ENCODE measurements at places on chromosomes 1 and 21. TPM values are rescaled to one million over a fixed set of nuclear protein-coding genes. Genes with fewer than 3 reads are reported as not detected.

- H3K27ac ChIP-seq: no peak overlapping the region
- H3K36me3 ChIP-seq: no peaks in the 10 kb centered on the region
- no peaks in the 10 kb centered on the region for H3K4me1 ChIP-seq
- DNase-seq: no peak
- no peak overlapping the region for H3K4me3 ChIP-seq
- no peaks in the 10 kb centered on the region for H3K27me3 ChIP-seq
These were observed 113.6 kb downstream of the UCHL5 start for GRCh38 chr1:192945390-192946130.

- H3K27me3 ChIP-seq: peaks cover 18% of the 10 kb centered on the region
- DNase-seq: peak; percentile 52
- H3K36me3 ChIP-seq: peaks cover 6% of the 10 kb centered on the region
These were observed 4.1 kb downstream of the PTPRU start for GRCh38 chr1:29240400-29240837.

DNA sequence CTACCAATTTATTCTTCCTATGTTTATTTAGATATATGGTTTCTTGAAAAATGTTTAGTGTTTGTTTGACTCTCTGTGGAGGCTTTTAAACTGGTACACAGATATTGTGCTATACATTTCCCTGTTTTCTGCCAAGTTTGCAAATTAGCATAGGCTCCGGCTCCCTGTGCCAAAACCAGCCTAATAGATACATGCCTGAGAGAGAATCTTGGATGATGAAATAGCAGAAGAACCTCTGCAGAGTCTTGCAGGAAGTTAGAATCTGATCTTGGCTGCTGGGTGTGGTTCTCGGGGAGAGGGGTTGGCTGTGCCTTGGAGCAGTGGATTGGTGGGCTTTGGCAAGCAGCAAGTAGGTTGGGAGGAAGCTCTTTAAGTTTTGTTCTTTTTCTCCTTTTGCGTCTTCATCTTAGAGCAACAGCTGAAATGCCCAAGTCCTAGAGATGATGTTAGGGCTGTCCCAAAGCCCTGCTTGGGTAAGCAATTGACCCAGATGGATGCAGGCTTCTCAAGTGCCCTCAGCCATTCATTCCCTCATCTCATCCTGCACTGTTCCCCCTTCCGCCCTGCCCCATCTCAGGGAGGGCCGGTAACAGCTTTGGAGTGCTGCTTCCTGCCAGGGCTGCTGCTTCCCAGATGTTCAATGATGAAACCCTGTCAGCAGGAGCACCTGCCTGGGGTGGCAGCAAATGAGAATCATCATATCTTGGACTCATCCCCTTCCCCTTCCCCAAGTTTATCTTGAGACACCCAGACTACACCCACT, 9.3 kb downstream of the PLA2G2A start:
- peaks cover 2% of the 10 kb centered on the region for H3K4me1 ChIP-seq
- no peaks in the 10 kb centered on the region for H3K27me3 ChIP-seq
- DNase-seq: no peak
- H3K4me3 ChIP-seq: no peak overlapping the region

DNA sequence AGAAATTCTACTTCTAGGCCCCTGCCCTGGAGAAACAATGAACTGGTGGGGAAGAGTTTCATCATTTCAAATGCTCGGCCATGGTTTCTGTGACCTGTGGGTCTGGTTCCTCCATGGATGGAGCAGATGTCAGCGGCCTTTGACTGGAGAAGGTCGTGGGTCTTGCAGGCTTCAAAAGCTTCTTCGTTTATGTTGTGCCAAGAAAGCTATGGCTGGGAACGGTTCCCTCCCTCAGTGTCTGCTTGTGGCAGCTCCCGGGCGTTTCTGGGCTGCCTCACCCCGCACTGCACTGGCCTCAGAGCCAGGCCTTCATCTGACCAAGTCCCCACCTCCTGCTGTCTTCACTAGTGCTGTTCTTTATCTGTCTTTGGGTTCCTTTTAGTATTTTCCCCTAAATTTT, 46.4 kb upstream of the POFUT2 start:
- peaks cover 18% of the 10 kb centered on the region for H3K4me1 ChIP-seq
- no peak for DNase-seq
- H3K27me3 ChIP-seq: peaks cover 5% of the 10 kb centered on the region
- no peak overlapping the region for H3K4me3 ChIP-seq
- H3K36me3 ChIP-seq: no peaks in the 10 kb centered on the region
- no peak overlapping the region for H3K27ac ChIP-seq

DNA sequence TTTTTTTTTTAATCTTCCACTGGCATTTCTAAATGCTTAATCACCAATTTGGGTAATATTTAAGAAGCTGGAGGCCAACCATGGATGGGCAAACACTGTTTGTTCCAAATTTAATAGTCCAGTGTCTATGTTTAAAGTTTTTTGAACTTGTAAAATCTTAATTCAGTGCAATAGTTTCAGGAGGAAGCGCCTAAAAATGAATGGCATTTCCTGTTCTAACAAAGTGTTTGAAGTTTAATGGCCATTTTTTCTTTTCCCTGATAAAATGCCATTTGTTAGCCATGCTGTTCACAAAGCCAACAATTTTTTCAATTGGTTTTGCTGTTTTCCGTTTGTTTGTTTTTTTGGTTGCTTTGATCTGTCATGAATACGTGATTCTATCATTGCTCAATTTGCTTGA, 552.1 kb downstream of the LMO4 start:
- DNase-seq: no peak
- H3K36me3 ChIP-seq: no peaks in the 10 kb centered on the region
- H3K4me1 ChIP-seq: no peaks in the 10 kb centered on the region
- H3K27me3 ChIP-seq: no peaks in the 10 kb centered on the region
- H3K4me3 ChIP-seq: no peak overlapping the region

DNA sequence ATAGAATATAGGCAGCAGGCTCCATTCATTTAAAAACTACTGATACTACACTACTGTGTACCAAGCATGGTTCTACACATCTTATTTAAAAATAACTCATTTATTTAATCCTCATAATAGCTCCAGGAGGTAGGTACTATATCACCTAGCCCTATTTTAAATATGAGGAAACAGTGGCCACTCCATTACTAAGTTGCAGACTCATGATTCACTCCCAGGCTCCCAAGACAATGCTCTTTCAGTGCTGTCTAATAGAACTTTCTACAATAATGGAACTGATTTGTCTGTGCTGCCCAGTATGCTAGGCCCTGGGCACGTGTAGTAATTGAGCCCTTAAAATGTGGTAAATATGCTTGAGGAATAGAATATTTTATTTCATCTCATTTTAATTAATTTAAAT, 357.1 kb downstream of the LTN1 start:
- no peak overlapping the region for H3K4me3 ChIP-seq
- no peak for DNase-seq
- no peaks in the 10 kb centered on the region for H3K4me1 ChIP-seq
- no peaks in the 10 kb centered on the region for H3K36me3 ChIP-seq

DNA sequence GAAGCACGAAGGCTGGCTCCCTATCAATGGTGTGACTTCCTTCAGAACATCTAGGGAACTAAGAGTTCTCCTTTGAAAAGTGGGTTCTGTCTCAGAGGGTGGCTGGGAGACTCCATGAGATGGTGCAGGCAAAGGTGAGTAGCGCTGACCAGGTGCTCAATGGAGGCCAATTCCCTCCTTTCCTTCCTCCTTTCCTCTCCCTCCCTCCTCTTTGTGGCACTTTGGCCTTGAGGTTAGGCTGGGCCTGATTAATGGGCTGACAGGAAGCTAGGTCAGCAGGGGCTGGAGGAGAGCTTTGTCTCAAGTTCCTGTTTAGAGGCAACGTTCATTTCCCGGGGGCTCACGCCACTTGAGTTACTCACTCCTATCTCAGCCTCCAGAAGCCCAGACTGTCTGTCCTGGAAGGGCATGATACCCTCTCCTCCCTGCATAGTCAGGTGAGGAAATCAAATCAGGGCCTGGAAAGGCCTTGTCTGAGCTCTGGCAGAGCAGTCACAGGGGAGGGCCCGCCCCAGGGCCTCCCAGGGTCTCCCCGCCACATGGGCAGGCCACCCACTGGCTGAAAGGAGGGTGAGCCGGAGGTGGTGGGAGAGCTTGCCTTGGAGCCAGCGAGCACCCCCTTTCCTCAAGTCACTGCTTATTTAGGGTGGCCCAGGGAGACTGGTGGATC, 58.4 kb upstream of the SSBP3 start:
- peaks cover 9% of the 10 kb centered on the region for H3K27me3 ChIP-seq
- peaks cover 6% of the 10 kb centered on the region for H3K36me3 ChIP-seq
- H3K27ac ChIP-seq: no peak overlapping the region
- no peak overlapping the region for H3K4me3 ChIP-seq

Gene AVPR1B
- not detected for total RNA-seq

Gene VAV3
- total RNA-seq: 25.8 TPM

Data from glutamatergic neuron (in vitro differentiated cells).